ENCODE measurements at places on chromosomes 7 and 10. TPM values are rescaled to one million over a fixed set of nuclear protein-coding genes. Genes with fewer than 3 reads are reported as not detected.
A peak's percentile ranks its signal among the peaks of the same experiment; 100 is the strongest.

RASSF4 gene
- 12.4 TPM for total RNA-seq

CLRN3 gene
- not detected for total RNA-seq

WBP1L gene
- total RNA-seq, result 55.7 TPM

OR6B1 gene
- not detected for total RNA-seq

SPOCK2 gene
- total RNA-seq, result 3.6 TPM

PFKFB3 gene
- 26.8 TPM for total RNA-seq

CDH23 gene
- 4.3 TPM for total RNA-seq

- no peak for DNase-seq
Observed at GRCh38 chr10:102300278-102300843, 55.0 kb downstream of the GBF1 start.

- DNase-seq, result peak; percentile 30
Observed at GRCh38 chr10:94439275-94439861, 37.0 kb downstream of the TBC1D12 start.

DNA sequence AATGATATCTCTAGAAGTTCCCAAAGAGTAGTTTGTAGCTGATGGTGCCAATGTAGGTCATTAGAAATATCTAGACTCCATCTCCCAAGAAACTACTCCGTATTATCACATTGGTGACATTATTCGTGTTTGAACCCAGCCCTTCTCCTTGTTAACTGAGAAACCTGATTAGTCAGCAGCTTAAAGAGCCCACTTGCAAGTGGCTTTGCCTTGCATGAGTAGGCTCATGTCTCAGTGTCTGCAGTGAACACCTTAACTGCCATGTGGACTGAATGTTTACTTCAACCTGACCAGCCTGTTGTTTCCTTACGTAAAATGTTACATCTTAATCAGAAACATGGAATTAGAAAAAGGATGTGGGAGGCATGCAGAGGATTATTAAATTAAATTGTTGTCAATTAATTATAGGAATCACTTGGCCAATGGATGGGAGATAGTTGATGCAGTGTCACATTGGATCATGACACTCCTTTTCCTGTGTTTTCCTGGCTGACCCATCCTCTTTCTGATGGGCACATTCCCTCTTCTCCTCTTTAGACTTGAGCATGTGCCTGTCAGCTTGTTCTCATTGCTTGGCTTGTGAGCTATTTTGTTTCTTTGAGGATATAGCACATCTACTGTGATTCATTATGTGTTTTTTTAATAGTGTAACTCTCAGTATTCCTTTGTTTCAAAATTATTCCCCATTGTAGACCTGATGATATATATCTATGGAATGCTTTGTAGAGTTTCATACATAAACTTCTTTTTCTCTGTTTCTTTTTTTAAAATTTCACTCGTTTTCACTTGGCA, 18.0 kb downstream of the STARD3NL start:
- no peak for DNase-seq

GRCh38 chr7:14806891-14807290, 95.7 kb downstream of the DGKB start:
- DNase-seq, result no peak

- DNase-seq, result no peak
Observed at GRCh38 chr10:24711465-24711864, 12.2 kb downstream of the ARHGAP21 start.

GRCh38 chr7:130491841-130492522, at the start of gene MEST:
MEST (plus strand) TSS chr7:130492085; CDS start chr7:130492314, 229 bp downstream.
- peak; percentile 57 for DNase-seq

DNA sequence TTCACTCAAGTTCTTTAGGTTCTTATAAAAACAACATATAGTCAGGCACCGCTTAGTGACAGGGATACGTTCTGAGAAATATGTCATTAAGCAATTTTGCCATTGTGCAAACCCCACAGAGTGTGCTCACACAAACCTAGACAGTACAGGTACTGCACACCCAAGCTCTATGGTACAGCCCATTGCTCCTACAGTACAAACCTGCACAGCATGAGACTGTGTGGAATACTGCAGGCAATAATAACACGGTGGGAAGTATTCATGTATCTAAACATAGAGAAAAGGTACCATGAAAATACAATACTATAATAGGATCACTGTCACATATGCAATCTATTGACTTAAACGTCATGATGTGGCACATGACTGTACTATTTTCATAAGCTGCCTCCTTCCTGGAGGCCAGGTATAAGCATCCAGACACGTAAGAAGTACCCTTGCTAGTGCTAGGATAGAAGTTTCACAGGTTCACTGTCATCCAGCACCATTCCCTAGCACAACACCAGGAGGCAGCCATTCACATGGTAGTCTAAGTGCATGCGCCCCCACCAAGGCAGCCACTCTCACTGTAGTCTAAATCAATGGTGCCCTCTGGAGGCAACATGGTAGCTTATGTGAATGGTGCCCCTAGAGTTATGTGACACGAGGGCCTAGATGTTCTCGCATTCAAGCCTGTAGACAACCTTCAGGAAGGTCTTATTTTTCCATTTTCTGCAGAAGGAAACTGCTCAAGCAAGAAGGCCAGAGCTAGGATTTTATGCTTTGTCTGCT, 98.5 kb downstream of the ARHGAP22 start:
- no peak for DNase-seq

- DNase-seq, result no peak
Observed at GRCh38 chr7:22208799-22209198, 148.2 kb downstream of the RAPGEF5 start.

DNA sequence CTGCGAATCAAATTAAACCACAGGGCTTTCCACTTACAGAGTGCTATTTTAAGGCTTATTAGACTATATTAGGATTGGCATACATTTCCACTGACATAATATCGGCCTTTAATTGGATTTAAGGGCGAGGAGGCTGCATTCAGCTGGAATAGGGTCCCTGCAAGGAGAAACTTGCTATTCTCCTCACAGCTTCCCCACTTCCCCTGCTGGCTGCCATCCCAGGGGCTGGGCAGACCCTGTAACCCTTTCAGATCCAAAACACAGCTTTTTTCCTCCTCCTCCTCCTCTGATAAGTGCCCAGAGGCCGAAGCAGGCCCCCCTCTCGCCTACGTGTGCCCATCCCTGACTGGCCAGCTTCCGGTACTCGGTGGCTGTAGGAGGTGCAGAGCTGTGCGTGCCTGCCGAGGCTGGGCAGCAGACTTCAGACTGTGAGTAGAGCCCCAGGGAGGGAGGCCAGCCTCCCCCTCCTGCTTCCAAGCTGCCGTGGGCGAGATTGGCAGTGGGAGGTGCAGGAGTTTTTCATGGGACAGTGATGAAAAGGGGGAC, 224.2 kb downstream of the PLXNA4 start:
- DNase-seq, result no peak

- DNase-seq, result no peak
Observed at GRCh38 chr10:78721231-78721630, 347.5 kb upstream of the ZMIZ1 start.

DNA sequence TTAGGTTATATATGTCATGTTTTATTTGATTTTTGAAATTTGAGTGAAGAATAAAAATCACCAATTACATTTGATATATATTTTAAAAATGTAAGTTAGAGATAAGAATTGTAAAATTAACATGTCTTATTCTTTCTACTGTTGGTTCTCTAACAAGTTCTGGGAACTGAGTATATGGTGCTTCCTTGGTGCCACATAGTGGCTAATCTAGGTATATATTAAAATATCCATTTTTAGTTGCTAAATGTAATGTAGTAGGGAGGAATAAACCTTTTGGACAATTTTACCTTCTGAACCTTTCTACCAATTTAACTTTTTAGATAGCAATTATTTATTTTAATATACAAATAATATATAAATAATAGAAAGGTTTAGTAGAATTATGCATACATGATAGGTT, 17.5 kb downstream of the CFAP69 start:
- peak; percentile 47 for DNase-seq

DNA sequence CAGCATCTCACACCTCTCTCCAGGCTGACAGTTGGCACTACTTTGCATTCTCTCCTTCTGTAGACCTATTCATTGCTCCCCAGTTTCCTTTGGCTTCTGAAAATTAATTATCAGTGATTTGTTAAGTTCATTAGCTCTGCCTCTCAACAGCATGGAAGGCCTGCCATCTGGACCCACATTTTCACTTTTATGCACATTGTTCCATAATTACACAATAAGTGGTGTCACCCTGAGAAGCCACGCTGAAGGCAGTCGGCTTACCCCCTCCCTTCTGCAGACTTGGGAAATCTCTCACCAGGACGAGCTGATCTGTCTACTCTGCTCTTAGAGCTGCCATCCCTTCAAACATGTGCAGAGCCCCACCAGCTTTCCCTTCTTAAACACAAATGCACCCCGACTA, 64.7 kb downstream of the SLIT1 start:
- DNase-seq, result no peak

- DNase-seq, result no peak
Observed at GRCh38 chr10:70296406-70296899, 12.6 kb upstream of the NPFFR1 start.

GRCh38 chr10:71812913-71813590, 38.0 kb downstream of the PSAP start:
- no peak for DNase-seq

GRCh38 chr7:1620835-1621234, 49.2 kb upstream of the ELFN1 start:
- DNase-seq, result no peak

DNA sequence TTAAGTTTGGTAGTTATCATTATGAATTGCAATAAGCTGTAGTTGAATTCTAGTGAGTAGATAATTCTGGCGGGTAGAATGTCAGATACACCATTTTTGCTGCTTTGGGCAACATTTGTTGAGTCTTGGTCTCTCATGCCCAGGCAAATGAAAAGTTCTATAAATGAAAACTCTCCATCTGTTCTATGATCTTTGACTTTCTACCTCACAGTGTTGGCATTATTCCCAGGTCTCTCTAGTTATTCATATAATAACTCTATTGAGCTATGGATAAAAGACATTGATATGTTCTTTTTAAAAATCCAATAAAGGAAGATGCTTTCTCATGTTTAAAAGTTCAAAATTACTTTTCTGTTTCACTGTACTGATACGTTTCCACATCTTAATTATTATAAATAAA, 415.3 kb upstream of the SEMA3D start:
- no peak for DNase-seq

DNA sequence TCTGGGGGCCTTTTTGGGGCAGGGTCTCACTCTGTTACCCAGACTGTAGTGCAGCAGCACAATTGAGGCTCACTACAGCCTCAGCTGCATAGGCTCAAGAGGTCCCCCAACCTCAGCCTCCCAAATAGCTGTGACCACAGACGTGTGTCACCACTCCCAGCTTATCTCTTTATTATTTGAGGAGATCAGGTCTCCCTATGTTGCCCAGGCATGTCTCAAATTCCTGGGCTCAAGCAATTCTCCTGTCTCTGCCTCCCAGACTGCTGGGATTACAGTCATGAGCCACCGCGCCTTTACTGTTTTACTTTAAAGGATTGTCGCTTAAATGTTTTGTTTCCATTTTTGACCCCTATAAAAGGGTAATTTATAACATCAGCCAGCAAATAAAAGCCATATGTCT, 502.6 kb upstream of the AUTS2 start:
- DNase-seq, result no peak

GRCh38 chr10:57657164-57657765, 610.4 kb downstream of the IPMK start:
- DNase-seq, result peak; percentile 87

DNA sequence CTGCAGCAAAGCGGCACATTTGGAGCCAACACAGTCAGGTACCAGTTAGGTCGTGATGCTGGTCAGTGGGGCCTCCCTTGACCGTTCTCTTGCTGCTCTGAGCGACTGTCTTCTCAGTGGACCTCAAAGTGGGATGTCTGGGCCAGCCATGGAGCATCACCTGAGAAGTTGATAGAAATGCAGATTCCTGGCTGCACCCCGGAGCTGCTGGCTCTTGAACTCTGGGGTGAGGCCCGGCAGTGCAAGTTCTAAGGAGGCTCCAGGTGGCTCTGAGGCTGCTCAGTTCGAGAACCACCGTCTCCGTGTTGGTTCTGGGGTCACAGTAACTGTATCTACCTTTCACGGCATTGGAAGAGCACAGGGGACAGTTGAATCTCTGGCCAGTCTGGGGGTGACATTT, 147.5 kb downstream of the WDR37 start:
- DNase-seq, result no peak

DNA sequence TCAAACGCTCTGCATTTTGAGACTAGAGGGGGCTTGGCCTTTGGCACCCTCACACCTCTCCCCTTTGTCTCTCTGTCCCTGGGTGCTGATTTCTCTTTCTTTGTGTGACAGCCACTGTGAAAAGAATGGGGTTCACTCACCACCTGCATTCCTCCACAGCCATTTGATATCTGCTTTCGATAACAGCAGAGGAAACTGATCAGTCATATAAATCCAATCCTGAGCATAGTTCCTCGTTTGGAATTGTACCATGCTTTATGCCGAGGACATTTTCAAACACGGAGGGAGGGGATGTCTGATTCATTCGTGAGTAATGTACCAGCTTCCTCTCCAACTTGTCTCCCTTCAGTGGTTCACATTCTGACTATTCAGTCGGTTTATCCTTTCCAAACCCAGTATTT, 15.8 kb downstream of the MET start:
- peak; percentile 25 for DNase-seq

- DNase-seq, result no peak
Observed at GRCh38 chr7:51270965-51271364, 45.6 kb downstream of the COBL start.

- no peak for DNase-seq
Observed at GRCh38 chr10:61633665-61634064, 29.1 kb upstream of the CABCOCO1 start.

- peak; percentile 59 for DNase-seq
Observed at GRCh38 chr7:73615886-73616285, 8.4 kb downstream of the MLXIPL start.

- no peak for DNase-seq
Observed at GRCh38 chr7:21617916-21618390, 75.1 kb downstream of the DNAH11 start.

DNA sequence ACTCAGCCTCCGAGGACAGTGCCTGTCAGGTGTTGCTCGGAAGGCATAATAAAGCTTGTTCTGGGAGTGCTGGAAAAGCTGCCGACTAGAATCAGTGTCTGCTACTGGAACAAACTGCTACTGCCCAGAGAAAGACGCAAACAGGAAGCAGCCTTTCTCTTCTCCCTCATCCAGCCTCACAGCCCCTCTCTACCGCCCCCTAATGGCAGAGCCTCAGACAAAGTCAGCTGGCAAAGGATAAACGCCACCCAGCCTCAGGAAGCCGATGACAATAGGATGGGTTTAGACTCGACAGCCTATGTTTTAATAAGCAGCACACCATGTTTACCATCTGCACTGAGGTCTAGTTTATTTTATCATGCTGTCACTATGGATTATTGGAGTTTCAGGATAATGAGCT, 169.5 kb upstream of the LYZL1 start:
- peak; percentile 94 for DNase-seq
